Endothelial cell of umbilical vein (primary cell): ENCODE measurements at places on chromosomes 4 and X.

DNA sequence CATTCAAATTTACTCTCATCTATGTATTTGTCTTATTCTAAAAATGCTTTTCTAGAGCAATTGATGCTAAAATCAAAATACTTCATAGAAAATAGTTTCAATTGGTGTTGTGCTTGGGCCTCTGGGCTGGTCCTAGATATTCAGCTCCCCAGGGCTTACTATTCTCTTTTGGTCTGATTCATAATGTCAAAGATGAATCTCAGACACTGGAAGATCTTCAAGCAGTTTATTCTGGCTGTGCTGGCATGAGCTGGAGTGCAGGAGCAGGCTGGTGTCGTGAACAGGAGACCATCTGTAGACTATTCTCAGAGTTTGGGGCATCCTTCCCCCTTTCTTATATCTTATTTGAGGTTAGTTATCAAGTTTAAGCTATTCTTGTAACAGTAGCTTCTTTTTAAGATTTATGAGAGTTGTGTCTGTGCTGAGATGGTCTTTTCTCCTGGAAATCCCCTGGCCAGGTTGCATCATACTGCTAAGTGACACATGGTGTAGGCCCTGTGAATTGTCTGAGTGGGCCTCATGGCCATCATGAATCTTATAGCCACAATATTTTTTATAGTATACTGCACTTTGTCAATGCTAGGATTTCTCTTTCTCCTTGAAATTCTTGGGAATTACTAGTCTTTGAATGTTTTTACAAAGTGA, 1624.0 kb upstream of the IGFBP7 start:
- DNase-seq = no peak

DNA sequence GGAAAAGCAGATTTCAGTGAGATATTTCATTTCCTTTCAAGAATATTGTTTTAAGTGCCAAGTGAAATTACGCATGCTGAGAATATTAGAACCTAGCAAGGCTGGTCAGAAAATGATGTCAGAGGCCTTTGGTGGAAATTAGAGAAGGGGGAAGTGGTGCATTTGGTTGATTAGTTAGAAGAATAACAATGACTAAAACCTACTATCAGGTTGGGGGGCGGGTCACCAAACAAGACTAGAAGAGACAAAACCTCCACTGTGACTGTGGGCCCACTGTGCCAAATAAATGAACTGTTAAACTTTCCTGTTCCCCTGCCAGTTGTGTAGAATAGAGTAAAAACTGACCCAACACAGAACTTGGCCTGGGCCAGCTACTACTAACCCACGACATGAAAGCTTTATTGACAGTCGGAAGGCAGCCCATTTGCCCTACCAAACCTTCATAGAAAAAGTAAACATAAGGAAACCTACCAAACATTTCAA, 2.9 kb downstream of the RAPGEF2 start:
- peak; percentile 96 for DNase-seq

GRCh38 chr4:86092684-86093083, 267.2 kb downstream of the MAPK10 start:
- DNase-seq = peak; percentile 27

DNA sequence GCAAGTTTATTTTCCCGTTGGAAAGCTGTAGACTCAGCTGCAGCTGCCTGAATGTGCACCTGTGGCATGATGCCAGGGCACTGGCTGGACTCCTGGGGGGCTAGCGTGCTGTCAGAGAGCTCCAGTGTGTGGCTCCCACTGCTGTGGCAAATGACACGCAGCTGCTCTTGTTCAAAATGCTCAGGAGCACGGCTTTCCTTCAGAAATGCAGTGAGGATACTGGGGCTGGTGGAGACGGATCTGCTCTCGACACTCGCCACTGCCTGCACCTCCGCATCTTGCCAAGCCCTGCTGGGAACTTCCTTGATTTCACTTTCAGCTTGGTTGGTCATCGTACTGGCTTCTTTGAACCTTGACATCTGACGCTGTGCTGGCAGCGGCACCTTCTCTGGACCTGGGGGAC, 58.7 kb downstream of the GPRIN3 start:
- no peak for DNase-seq
